ENCODE measurements at places on chromosomes 5 and 9. TPM values are rescaled to one million over a fixed set of nuclear protein-coding genes. Genes with fewer than 3 reads are reported as not detected.

The FLT4 gene
- total RNA-seq, result 8.2 TPM

The CFAP90 gene
- 0.16 TPM for total RNA-seq

The IFNA2 gene
- not detected for total RNA-seq

The GPR151 gene
- total RNA-seq, result not detected

The PPP2R2B gene
- total RNA-seq, result 0.74 TPM

The RNF20 gene
- total RNA-seq, result 39.8 TPM

The TERT gene
- total RNA-seq, result not detected

The SPAAR gene
- total RNA-seq, result 7.6 TPM

The TAS2R1 gene
- total RNA-seq, result not detected

The CD74 gene
- 255 TPM for total RNA-seq

The EIF4E1B gene
- not detected for total RNA-seq

Data from left cardiac atrium (tissue), 4 donors.